ENCODE measurements at places on chromosomes 1 and 21. TPM values are rescaled to one million over a fixed set of nuclear protein-coding genes. Genes with fewer than 3 reads are reported as not detected.

Gene RNU1-2
- 3,593 TPM for total RNA-seq

DNA sequence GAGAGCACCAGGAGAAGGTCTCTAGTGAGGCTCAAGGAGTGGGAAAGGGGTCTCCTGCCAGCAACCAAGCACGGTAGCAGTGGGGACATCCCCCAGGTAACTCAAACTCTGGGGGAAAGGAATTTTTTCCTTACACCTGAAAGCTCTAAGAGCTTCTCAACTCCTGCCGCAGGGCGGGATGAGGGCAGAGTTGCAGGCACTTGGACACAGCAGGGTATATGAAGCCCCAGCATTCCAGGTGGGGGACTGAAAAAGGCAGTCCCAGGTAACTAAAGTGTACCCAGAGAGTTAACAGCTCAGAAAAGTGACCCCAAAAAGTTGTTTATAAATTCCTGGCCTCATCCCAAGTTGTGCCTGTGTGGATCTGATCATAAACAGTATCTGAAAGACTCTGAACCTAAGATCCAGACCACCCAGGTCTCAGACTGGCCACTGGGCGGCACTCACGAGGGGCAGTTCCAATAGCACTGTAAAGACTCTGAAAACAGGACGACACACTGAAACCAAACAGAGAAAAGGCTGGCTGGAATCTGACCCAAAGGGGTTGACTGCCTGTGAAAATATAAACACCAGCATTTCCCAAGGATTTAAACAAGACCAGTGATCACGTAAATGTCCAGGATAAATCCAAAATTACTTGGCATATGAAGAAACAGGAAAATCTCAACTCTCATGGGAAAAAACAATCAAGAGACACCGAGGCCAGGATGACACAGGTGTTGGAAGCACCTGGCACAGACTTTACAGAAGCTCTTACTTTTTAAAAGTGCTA lies 47.5 kb downstream of the HSF2BP start:
- no peak for DNase-seq

DNA sequence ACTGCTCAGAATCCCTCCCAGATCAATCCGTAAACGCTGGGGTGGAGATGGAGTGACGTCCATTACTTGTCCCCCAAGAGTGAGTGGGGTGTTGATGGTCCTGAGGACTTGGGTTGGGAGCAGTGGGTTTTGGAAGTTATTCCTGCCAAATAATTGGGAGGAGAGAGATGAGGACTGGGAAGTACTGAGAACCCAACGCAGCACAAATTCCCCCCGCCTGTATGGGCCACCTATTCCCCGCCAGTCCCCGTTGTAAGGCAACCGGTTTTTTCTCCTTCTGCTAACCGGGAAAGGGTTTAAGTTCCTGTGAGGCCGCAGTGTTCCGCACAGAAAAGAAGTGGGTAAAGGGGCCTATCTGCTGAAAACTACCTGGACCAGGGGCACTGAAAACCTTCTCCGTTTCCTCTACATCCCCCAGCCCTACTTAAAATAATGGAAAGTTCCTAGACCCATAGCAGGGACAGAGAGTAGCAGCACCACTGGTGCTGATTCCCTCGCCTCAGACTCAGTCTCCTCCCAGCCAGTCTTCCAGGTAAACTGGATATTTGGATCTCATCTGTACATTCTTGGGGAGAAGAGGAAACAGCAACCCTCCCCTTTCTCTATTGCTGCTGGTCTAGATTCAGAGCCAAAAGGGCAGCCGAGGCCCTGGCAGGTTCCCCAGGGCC lies 738 bp downstream of the LURAP1 start:
- no peak for DNase-seq

Gene FOXD2
- total RNA-seq, result 0.42 TPM

- DNase-seq, result no peak
Measured at GRCh38 chr1:238451781-238452310, 561.1 kb upstream of the ZP4 start.

- no peak for DNase-seq
Measured at GRCh38 chr1:30169269-30169668, 554.1 kb downstream of the MATN1 start.

DNA sequence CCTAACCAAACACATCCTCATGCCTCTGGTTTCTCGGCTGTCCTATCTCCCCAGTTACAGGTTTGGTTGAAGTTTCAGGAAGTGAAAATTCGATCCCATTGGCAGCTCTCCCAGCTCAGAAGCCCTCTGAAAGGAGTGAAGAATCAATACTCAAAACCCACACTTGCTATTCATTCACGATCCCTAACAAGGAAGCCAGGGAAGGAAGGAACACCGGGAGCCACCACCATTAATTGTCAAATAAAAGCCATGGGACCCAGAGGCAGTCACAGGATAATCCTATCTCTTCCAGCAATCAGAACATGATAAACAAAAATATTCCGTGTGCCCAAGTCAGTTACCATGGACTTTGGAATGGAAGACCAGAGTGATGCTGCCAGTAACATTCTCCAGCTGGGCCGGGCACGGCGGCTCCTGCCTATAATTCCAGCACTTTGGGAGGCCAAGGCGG lies 7.0 kb downstream of the TMPRSS2 start:
- no peak for DNase-seq

DNA sequence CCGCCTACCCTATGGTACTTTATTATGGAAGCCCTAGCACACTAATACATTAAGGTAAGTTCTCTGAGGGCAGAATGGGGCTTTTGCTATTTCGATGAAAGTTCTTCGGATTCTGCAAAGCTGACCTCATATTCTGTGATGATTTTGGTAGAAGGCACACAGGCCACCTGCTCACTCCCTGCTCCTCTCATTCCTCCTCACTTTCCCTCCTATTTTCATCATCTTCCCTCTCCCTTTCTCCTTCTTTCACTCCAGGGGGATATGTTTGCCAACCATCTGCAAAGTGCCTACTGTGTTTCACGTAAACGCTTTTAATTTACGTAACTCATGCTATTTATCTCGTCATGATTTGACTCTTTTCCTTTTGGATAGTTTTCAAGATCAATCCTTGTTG lies 45.0 kb upstream of the ETS2 start:
- no peak for DNase-seq

GRCh38 chr1:51264451-51264850 lies 28.4 kb downstream of the RNF11 start:
- no peak for DNase-seq

GRCh38 chr1:235277709-235278108 lies 50.3 kb downstream of the ARID4B start:
- DNase-seq, result no peak

- DNase-seq, result no peak
Measured at GRCh38 chr21:44466996-44467858, 11.9 kb downstream of the LRRC3 start.

- DNase-seq, result no peak
Measured at GRCh38 chr1:223212441-223212840, 69.4 kb upstream of the TLR5 start.

DNA sequence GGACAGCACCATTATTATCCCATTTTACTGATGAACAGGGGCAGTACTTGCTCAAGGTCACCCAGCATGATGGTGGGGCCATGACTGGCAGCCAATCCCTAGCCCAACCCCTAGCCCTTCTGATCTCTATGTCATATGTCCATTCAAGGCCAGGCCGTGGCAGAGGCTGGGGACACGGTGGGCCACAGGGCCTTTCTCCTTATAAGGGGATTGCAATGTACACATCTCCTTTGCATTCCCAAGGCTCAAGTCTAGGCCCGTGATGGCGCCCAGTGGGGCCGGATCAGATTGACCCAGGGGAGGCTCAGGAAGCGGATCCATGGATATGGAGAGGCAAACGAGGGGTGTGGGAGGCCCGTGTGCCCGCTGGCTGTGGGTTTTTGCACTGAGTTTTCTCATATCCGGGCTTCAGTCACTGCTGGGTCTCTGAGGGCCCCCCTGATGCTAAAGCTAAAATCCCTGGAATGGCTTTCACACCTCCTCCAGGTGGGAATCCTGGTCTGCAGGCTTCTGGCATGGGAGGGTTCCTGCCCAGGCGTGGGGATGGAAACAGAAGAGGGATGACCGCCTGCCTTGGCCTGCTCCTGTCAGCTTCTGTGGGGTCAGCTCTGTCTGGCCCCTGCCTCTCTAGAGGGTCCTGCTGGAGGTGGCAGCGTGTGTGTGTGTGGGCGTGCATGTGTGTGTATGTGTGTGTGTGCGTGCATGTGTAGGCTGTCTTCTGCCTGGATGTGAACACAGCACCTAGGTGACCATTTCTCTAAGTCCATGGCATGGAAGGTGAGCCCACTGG lies 2.1 kb downstream of the MYOM3 start:
- no peak for DNase-seq

- DNase-seq, result no peak
Measured at GRCh38 chr21:33406493-33406892, 3.3 kb downstream of the IFNGR2 start.

DNA sequence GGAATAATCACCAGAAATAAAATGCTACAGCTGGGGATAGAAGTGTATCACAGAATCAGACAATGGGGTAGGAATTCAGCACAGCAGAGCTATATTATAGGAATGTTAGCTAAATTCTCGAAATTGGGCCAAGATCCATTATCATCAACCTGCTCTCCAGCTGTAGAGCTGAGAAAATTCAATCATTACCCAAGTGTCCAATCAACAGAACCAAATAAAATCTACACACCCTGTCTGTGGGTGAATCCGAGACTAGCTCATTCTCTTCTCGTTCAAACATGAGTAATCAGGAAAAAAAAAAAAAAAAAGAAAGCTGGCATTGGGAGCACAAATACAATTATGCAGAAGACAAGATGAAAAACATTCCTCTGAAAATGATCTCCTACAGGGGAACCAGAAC lies 119.2 kb downstream of the CDC7 start:
- DNase-seq, result no peak

DNA sequence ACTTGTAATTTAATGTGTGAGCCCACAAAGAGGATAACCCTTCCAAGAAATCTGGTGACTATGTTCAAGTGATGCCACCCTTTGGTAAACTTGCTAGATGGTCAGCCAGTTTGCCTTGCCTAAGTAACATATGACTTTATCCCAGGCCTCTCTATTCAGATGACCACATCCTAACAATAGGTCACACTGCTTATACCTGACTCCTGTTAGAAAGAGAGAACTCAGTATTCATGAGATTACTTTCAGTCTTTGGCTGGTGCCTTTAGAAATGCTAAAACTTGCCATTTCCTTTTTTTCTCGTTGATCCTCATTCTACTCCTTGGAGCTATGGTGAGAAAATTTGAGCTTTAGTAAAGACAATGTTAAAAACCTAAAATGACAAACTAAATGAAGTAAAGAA lies 28.5 kb upstream of the SERBP1 start:
- DNase-seq, result no peak

- DNase-seq, result no peak
Measured at GRCh38 chr1:54305906-54306514, 100.2 kb downstream of the SSBP3 start.

Gene LRRC8C
- total RNA-seq, result 41.2 TPM

Gene GJA5
- not detected for total RNA-seq

GRCh38 chr1:53541761-53542550 lies 82.8 kb downstream of the DMRTB1 start:
- no peak for DNase-seq

Gene SIK1
- total RNA-seq, result 5.0 TPM

Gene MEX3A
- 0.16 TPM for total RNA-seq

Gene ZNF691
- total RNA-seq, result 14.9 TPM

DNA sequence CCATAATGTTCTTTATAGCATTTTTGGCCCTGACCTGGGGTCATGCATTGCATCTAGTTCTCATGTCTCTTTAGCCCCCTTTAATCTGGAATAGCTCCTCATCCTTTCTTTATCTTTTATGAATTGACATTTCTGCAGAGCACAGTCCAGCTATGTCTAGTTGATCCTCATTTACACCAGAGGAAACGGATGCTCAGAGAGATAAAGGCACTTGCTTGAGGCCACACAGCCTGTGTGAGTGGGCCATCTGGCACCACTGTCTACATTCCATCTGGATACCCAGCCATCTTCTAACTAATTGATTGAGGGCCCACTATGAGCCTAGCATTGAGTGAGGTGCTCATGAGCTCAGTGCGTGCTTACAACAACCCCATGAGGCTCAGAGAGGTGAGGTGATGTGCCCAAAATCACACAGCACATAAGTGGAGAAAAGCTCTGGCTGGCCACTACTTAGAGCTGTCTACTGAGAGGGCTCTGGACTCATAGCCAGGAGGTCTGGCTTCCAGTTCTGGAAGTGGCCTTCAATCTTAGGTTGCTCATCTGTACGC lies 3.5 kb downstream of the HPCA start:
- no peak for DNase-seq

DNA sequence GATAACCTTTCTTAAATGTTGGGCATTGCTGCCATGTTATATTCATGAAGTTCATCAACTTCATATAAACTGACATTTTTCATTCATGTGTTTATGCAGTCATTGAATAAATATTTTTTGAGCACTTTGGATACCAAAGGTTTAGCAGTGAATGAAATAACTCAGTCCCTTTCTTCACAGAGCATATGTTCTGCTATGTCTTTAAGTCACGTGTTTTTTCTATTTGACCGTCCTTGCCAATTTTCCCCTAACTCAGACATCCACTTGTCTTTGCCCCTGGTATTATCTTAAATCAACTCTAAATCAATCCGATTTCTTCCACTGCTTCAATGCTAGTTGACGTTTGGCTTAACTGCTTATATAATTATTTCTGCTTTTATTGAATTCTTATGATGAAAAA lies 16.6 kb downstream of the ADARB1 start:
- DNase-seq, result no peak

Gene PGLYRP4
- not detected for total RNA-seq

GRCh38 chr1:220852408-220852807 lies 26.8 kb upstream of the HLX start:
- DNase-seq, result no peak

DNA sequence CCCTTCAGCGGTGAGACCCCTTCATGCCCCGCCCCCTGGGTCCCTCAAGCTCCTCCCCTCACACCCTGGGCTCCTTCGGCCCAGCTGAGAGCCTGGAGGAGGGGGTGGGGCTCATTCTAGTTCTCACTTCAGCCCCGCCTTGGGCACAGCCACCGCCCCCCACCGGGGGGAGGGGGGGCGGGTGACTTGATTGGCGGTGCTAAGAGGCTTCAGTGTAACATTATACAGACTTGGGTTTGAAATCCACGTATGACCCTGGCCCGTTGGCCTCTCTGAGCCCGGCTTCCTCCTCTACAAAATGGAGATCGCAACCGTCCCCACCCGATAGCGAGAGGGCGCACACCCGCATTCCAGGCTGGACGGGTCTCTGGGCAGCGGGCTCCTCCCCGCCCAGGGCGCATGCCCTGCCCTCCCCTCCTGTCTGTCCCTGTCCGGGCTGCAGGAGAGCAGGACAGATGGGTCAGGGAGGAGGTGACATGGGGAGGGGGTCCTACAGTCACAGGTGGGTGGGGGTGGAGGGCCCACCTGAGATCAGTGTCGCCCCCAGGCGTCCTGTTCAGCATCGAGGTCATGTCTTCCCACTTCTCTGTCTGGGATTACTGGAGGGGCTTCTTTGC lies 5.1 kb downstream of the CLCNKB start:
- no peak for DNase-seq

Gene EFNA1
- total RNA-seq, result 6.7 TPM

GRCh38 chr1:16076031-16076864 lies 2.8 kb upstream of the FAM131C start:
- no peak for DNase-seq

GRCh38 chr1:182768963-182769362 lies 20.6 kb upstream of the NPL start:
- DNase-seq, result no peak

GRCh38 chr1:232209357-232209756 lies 420.6 kb downstream of the SIPA1L2 start:
- no peak for DNase-seq

Gene LCE2A
- not detected for total RNA-seq

Gene LENEP
- not detected for total RNA-seq
